Hematopoietic multipotent progenitor cell treated with erythropoietin and hydrocortisone succinate and interleukin-3 and kit ligand, for 6 days (in vitro differentiated cells): ENCODE measurements at places on chromosomes 3 and 15.

GRCh38 chr15:92159906-92160841, 233.5 kb upstream of the ST8SIA2 start:
- no peak for DNase-seq

DNA sequence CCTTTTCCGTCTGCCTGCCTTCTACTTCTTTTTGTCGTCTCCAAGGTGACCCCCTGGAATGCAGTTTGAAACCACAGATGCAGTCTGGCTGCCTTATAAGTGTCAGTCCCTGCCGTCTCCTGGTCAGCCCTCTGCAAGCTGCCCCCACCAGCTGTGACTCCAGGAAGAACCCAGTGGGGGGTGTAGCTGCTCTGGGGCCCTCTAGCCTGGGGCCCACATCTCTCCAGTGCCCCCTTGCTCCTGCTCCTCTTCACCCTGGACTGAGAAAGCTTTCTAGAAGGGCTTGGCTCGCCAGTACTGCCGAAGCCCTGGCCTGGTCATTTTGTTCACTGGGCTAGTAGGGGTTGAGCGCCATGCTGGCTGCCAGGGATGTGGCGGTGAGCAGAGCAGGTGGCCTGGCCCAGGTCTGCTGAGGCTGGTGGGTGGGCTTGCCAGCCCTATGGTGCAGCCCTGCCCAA, 21.3 kb downstream of the SYNM start:
- DNase-seq: no peak

- no peak for DNase-seq
Observed at GRCh38 chr15:50124631-50125030, 5.6 kb upstream of the ATP8B4 start.

GRCh38 chr15:87639305-87640011, 617.1 kb downstream of the NTRK3 start:
- no peak for DNase-seq

DNA sequence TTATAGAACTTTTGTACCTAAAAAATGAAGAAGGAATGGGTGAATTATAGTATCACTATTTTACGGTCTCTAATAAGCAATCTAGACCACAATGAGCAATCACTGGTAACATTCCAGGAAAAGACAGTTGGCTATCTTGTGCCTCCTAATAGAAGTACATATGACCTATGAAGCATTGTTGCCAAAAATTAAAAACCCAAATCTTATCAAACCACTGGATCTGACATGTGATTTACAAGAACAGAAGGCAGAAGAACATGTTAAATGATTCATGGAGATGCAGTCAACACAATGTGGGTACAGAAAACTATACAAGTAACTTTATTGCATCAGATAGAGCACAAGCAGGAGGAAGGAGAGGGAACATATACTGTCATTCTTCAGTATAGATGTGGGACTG, 14.5 kb upstream of the HYKK start:
- peak; percentile 30 for DNase-seq
